ENCODE measurements at places on chromosomes 3 and 15.

DNA sequence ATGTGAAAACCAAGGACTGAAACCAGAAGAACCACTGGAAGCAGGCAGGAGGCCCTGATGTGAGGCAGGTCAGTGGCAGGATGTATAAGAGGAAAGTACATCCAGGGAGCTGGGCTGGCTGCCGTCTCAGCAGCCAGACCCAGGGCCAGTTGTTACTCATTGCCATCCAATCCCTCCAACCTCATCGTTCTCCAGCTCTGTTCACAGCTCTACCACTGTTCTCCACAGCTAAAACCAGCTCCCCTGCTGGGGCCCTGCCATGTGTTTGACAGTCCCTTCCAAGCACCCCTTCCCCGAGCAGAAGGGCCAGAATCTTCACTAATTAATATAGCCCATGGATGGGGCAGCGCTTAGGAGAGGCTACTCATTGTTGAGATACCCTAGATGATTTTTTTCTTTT lies 206.6 kb downstream of the MECOM start:
- no peak for DNase-seq

DNA sequence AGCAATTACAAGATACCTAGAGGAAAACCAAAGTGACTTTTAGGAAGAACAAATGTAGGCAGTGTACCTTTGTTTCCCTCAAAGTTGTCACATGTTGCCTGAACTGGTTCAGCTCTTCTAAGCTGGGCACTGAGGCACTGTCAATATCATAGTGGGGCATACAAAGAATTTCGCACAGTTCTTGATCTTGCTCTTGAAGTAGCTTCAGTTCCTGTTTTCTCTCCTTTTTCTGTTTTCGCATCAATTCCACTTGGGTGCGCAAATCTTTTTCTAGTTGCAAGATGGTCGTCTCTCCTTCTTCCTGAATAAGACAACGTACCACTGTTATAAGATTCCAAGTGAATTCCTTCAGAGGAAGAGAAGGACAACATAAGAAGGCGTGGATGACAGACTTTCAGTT lies 12.7 kb downstream of the PRC1 start:
- DNase-seq: no peak

- DNase-seq: no peak
Observed at GRCh38 chr3:70180664-70181063, 131.8 kb downstream of the MDFIC2 start.

- no peak for DNase-seq
Observed at GRCh38 chr3:53716998-53717397, 129.2 kb downstream of the CHDH start.

DNA sequence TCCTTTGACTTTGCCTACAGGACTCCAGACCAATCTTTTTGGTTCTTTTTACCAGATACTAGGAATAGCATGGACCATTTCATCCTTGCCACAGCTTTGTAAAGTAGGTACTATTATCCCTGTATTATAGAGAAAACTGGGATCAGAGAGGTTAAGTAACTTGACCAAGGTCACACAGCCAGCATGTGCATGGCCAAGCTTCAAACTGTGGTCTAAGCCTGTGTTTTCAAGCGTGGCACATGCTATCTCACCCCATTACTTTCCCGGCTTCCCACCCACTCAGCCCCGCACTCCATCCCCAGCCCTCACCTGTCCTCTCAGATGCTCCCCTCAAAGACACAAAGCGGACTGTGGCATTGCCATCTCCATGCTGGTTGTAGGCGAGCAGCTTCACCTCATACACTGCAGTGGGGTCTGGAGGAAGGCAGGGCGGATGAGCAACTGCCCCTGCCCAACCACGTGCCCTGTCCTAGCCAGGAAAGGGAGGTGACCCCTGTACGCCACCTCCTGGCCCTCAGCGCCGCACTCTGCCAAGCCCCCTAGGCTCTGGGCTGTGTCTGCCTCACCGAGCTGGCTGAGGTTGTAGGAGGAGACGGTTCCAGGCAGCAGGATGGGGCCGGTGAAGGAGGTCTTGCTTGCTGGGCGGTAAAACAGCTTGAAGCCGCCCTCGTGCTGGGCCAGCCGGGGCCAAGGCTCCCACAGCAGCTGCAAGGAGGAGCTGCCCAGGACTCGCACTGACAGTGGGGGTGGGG lies 25.7 kb downstream of the RNU5B-1 start:
- no peak for DNase-seq

GRCh38 chr15:87619161-87619960 lies 637.2 kb downstream of the NTRK3 start:
- peak; percentile 92 for DNase-seq

DNA sequence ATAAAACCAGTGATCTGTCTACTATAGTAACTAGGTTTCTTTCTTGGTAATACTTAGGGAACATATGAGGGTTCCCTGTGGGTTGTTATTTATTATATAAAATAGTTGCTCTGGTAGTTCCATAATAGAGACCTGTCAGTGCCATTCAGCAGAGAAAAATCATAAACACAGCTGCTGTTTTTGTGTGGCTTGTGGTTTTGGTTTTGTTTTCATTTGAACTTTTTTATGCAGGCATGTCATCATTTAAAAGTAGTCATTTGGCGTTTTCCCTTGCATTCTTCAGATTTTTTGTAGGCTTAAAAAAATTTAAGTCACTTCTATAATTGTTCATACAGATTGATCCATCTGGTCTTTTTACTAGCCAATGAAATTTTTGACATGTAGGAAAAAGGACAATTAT lies 47.9 kb downstream of the PIK3CA start:
- DNase-seq: no peak

GRCh38 chr3:11250902-11251806 lies 21.0 kb upstream of the ATG7 start:
- no peak for DNase-seq

- no peak for DNase-seq
Observed at GRCh38 chr3:127544803-127545201, 45.7 kb downstream of the TPRA1 start.

- DNase-seq: no peak
Observed at GRCh38 chr3:4139462-4140140, 163.6 kb upstream of the SETMAR start.

DNA sequence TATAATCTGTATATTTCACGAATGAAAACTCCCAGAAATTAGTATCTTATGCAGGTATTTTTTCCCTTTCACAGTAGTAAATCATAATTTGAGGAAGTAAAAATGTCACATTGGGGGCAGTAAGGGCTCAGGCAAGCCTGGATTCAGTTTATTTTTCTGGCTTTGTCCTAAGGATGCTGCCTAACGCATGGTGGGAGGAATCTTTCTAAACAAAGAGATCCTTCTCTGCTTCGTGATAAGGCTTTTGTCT lies 35.7 kb downstream of the DNASE1L3 start:
- DNase-seq: no peak

- DNase-seq: peak; percentile 33
Observed at GRCh38 chr15:23866832-23867231, 179.7 kb upstream of the NDN start.

- DNase-seq: no peak
Observed at GRCh38 chr3:191352014-191352413, 21.7 kb upstream of the UTS2B start.

- DNase-seq: no peak
Observed at GRCh38 chr3:43253294-43253693, 33.0 kb upstream of the SNRK start.

- DNase-seq: no peak
Observed at GRCh38 chr15:50906954-50907600, 1.4 kb upstream of the AP4E1 start.

DNA sequence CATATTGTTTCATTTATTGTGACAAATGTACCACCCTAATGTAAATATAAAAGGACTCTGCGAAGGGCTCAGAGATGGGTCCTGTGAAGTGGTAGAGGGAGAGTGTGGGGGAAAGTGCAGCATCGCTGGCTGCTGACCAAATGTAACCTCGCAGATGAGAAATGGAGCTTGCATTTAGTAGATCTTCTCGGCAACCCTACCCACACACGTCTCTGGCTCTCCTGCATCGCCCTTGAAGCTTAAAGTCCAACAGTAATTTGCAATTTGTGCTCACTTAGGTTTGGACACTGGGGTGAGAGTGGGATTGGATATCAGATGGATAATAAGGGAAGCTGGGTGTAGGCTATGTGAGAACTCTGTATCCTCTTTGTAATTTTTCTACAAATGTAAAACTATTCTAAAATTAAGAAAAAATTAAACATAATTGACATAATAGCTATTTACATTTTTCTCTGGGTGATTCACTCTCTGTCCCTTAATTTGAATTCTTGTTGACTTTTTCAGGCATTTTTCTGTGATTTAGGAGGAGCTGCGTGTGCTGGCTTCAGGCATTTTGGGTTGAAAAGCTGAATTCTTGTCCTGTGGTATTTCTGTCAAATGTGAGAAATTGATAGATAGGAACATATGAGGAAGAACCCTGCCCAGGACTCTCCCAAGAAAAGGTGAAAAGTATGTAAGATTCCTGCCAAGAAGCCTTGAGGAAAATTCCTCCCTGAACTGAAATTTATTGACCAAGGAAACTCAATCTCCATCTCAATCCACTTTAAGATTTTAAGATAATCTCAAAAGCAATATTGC lies 524.7 kb upstream of the MCTP2 start:
- no peak for DNase-seq

- peak; percentile 66 for DNase-seq
Observed at GRCh38 chr15:28086175-28086703, 12.9 kb downstream of the OCA2 start.

DNA sequence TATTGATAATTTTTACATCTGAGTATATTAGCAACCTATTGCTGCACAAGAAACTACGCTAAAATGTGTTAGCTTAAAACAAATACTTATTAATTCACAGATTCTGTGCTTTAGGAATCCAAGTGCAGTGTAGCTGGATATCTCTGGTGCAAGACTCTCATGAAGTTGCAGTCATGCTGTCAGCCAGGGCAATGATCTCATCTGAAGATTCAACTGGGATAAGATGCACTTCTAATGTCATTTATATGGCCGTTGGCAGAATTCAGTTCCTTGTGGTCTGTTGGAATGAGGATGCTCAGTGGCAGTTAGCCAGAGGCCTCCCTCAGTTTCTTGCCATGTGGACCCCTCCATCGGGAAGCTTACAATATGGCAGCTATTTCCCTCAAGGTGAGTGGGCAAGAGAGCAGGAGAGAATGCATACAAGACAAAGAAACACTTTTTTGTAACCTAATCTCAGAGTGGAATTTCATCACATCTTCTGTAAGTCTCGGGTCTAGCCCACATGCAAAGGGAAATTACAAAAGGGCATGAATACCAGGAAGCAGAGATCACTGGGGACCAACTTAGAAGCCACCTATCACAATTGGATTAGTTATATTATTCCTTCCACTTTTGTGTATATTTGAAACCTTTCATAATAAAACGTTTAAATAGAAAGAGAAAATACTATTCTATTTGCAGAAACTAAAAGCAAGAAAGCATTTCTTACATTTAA lies 61.6 kb downstream of the DPH6 start:
- peak; percentile 7 for DNase-seq

GRCh38 chr15:100948430-100948762 lies 29.2 kb downstream of the LRRK1 start:
- no peak for DNase-seq

- DNase-seq: no peak
Observed at GRCh38 chr15:93017526-93017925, 71.5 kb downstream of the RGMA start.

- peak; percentile 78 for DNase-seq
Observed at GRCh38 chr3:4976109-4976508, 3.1 kb upstream of the BHLHE40 start.

DNA sequence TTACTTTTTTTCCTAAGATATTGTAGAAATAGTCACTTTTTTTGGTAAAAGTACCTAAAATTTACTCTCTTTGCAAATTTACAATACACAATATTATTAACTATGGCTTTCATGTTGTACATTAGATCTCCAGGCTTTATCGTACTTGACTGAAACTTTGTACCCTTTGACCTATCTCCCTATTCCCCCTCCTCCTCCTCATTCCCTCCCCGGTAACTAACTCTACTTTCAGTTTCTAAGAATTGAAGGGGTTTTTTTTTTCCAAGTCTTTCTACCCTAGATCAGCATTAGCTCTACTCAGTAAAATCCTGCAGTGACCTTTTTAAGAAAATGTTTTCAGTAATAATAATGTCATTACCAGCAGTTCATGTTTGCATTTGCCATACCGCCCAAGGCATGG lies 10.1 kb downstream of the HACL1 start:
- DNase-seq: no peak

GRCh38 chr3:50607271-50608091 lies 4.1 kb downstream of the CISH start:
- no peak for DNase-seq

- no peak for DNase-seq
Observed at GRCh38 chr3:7315037-7315436, 454.1 kb downstream of the GRM7 start.

- DNase-seq: no peak
Observed at GRCh38 chr3:194032828-194033435, 103.0 kb upstream of the HES1 start.

GRCh38 chr3:56383092-56383491 lies 85.2 kb downstream of the ERC2 start:
- DNase-seq: no peak

GRCh38 chr3:47583320-47584075 lies 4.8 kb upstream of the CSPG5 start:
- DNase-seq: no peak

DNA sequence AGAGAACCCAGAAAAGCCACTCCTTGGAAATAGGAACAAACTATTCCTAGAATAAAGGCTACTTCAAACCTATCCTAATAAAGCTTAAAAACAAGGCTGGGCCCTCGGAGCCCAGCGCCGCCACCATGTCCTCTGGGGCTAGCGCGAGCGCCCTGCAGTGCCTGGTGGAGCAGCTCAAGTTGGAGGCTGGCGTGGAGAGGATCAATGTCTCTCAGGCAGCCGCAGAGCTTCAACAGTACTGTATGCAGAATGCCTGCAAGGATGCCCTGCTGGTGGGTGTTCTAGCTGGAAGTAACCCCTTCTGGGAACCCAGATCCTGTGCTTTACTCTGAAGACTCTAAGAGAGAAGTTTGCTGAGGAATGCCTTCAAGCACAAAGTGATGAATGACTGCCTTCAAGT lies 63.2 kb downstream of the ADAM10 start:
- DNase-seq: no peak

DNA sequence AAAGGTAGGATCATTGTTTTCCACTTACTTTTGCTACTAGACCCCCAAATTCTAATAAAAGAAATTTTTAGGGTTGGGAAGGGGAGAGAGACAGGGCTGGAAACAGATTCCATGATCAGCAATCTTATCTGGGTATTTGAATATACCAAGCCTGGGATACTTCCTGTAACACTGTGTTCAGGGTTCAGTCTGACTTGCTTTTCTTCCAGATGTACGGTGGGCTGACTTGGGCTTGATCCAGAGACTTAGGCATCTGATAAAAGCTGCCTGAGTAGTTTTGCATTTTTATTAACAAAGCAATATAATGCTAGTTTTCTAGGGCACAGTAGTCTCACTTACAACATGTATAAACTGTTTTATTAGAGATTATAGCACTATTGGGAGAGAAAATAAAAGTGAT lies 49.2 kb downstream of the KCNMB2 start:
- no peak for DNase-seq

DNA sequence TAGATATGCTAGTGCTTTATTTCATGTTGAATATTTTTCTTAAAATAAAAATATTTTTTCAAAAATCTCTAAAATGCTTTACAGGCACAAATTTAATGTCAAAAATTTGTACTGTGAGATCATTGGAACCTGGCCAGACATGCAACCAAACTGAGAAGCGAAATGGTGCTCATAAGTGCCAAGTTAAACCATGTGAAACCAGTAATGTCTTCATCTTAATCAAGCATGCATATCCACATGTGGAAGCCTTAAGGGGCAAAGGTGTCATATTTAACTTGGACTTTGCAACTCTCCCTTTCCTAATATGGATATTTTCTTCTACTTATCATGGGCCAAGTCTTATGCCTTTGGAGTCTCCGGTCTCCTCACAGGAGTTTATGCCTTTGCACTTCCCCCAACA lies 208.9 kb upstream of the COL8A1 start:
- DNase-seq: no peak

GRCh38 chr15:67558502-67558901 lies 16.0 kb downstream of the MAP2K5 start:
- DNase-seq: no peak

All from cardiac muscle cell (in vitro differentiated cells and primary cell).